Stimulated activated CD8-positive, alpha-beta memory T cell treated with anti-CD3 and anti-CD28 coated beads, Interleukin-2, amount 100 ng/mL, for 1 hour (primary cell): ENCODE measurements at places on chromosomes 3 and 15.

DNA sequence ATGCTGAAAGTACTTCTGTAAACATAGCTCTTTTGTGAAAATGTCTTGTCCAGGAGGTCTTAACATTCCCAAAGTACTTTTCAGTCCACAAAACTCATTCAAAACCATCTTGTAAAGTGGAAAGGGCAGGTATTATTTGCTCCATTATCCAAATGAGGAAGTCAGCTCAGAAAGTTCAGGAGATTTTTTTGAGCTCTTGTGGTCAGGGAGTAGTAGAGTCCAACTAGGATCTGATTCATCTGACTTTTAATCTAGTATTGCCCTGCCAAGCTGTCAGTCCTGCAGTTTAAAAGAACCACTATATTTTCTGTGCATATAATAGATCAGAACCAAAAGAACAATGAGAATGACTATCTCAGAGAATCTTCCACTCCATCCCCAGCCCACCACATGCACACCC is 83.5 kb downstream of the FOXB1 start:
- DNase-seq = no peak

DNA sequence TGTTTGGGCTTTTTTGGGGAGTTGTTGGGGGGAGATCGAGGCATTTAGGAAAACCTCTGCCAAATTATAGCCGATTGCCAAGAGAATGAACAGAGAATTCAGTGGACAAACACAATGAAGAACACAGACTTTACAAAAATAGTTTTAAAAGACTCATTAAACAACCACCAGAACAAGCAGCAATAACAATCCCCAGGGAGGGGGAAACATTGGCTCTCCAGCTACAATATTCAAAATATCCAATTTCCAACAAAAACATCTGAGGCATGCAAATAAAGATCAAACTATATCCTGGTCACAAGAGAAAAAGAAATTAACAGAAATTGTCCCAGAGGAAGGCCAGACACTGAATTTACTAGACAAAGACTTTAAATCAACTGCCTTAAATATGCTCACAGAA is 24.5 kb upstream of the ANKRD28 start:
- DNase-seq = no peak

GRCh38 chr15:58185439-58185838 is 47.3 kb downstream of the AQP9 start:
- DNase-seq = no peak

- DNase-seq = no peak
These were observed 113.3 kb downstream of the IQSEC1 start for GRCh38 chr3:12959838-12960378.

GRCh38 chr3:52226229-52226817 is 878 bp upstream of the TLR9 start:
- DNase-seq = no peak

- DNase-seq = no peak
These were observed 132.1 kb upstream of the KLHL25 start for GRCh38 chr15:85926834-85927233.

DNA sequence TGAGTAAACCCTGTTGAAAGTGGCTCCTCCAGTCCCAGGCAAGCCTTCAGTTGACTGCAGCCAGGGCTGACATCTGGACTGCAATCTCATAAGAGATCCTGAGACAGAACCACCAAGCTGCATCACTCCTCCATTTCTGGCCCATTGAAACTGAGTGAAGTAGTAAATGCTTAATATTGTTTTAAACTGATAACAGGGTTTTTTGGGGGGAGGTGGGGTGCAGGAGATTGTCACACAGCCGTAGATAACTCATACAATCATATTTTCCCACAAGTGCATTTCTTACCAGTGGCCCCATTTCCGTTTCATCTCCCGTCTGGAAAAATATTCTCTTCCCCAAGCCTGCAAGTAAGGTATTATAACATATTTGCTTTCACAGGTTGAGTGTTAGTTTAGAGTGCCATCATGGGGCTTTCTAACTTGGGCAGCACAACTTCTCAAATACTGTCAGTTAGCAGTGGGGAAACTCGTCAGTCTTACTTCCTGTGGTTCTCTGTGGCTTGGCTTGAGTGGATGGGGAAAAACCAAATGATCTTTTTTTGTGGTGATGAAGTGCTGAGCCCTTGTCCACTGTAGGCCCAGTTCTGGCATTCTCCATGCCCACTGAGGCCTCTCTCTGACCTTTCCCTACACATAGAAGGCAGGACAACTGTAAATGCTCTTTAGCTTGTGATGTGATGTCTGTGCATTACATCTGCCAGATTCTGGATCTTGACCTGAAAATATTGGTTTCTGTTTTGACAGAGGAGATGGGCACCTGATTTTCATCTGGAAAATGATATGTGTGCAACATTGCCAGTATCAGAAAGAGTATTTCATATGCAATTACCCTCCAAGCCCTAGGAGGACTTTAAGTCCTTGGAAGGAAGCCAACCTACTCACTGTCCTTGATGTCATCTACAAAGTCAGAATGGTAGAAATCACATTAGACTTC is 90.1 kb upstream of the BHLHE40 start:
- DNase-seq = peak; percentile 19

GRCh38 chr3:160016972-160017371 is 28.3 kb downstream of the IL12A start:
- no peak for DNase-seq

- no peak for DNase-seq
These were observed 41.4 kb downstream of the ROBO2 start for GRCh38 chr3:77081240-77081661.

GRCh38 chr15:80568876-80569605 is 126.1 kb upstream of the ABHD17C start:
- no peak for DNase-seq
